ENCODE measurements at places on chromosomes 5 and 9. TPM values are rescaled to one million over a fixed set of nuclear protein-coding genes. Genes with fewer than 3 reads are reported as not detected.

Gene CCDC112
- total RNA-seq = 1.8 TPM

DNA sequence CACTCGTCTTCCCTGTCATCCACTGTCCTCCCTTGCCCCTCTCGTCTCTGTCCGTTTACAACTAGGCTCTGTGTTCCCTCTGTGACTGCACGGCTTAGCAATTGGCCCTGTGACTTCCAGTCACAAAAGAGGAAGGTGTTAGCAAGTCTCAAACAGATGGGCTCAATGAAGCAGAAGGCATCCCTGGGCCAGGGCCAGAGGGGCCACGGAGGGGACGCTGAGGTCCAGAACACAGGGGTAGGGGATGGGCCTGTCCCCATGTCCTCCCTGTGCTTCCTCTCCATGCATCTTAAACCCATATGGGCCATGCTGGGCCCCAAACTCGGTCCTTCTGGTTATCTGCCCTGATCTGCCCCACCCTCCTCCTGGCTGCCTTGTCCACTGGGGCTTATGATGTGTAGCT is at the start of gene CD72:
TSS of gene CD72 (minus strand) at position 89 of the 403 bp plus-strand sequence. CDS start 110 bp downstream, outside the sequence.
- H3K4me1 ChIP-seq = peaks cover 37% of the 10 kb centered on the region
- no peaks in the 10 kb centered on the region for H3K36me3 ChIP-seq
- DNase-seq = no peak
- H3K27ac ChIP-seq = peak within 1 kb of the TSS; percentile 87
- H3K27me3 ChIP-seq = no peaks in the 10 kb centered on the region
- H3K4me3 ChIP-seq = peak within 1 kb of the TSS; percentile 77

GRCh38 chr5:154312576-154312975 is 122.0 kb downstream of the GALNT10 start:
- peaks cover 6% of the 10 kb centered on the region for H3K36me3 ChIP-seq
- H3K27me3 ChIP-seq = no peaks in the 10 kb centered on the region
- H3K4me3 ChIP-seq = no peak overlapping the region
- no peak for DNase-seq
- peaks cover 30% of the 10 kb centered on the region for H3K4me1 ChIP-seq

Gene TEX48
- 0.57 TPM for total RNA-seq

DNA sequence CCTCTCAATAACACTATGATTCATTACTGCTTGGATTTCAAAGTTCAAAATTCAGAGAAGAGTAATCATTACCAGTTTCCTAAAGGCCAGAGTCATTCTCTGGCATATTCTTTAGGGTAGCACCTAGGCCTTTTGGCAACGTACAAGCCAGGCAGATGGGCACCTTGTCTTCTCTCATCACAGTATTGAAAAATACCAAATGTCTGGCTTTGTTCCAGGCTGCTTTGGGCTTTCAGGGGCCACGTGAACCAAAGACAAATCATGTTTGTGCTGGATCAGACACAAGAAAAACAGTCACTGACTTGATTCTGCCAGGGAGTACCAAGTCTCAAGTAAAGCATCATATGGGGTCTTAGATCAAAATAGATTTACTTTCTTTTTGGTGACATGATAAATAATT is 15.5 kb downstream of the MEGF9 start:
- H3K4me1 ChIP-seq = peaks cover 22% of the 10 kb centered on the region
- no peak overlapping the region for H3K4me3 ChIP-seq
- no peak overlapping the region for H3K27ac ChIP-seq
- H3K36me3 ChIP-seq = no peaks in the 10 kb centered on the region
- no peaks in the 10 kb centered on the region for H3K27me3 ChIP-seq

- no peak overlapping the region for H3K4me3 ChIP-seq
- no peaks in the 10 kb centered on the region for H3K4me1 ChIP-seq
- no peak overlapping the region for H3K27ac ChIP-seq
- DNase-seq = no peak
These were observed 36.4 kb upstream of the DAB2 start for GRCh38 chr5:39461007-39461682.

Gene SMIM23
- not detected for total RNA-seq

Gene TAF11L5
- not detected for total RNA-seq

- no peak for DNase-seq
- no peaks in the 10 kb centered on the region for H3K4me1 ChIP-seq
- no peaks in the 10 kb centered on the region for H3K27me3 ChIP-seq
- H3K4me3 ChIP-seq = no peak overlapping the region
- no peak overlapping the region for H3K27ac ChIP-seq
These were observed 191.0 kb downstream of the TARS1 start for GRCh38 chr5:33631786-33632185.

Gene PHYHD1
- 0.34 TPM for total RNA-seq

DNA sequence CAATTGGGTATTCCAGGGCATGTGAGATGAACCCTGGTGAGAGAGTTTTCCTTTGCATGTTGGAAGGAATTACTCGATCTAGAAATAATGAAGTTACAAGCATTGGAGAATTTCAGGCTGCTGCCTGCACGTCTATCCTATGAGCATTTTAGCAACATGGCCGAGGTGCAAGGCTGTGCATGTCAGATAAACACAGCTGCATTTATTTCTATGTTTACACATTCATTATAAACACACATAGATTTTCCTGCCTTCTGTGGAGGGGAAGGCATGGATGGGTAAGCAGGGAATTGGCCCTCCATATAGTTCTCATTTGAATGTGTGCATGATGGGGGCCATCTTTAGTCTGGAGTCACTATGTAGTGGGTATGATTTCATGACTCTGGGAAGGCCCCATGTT is 42.3 kb downstream of the AOPEP start:
- no peaks in the 10 kb centered on the region for H3K27me3 ChIP-seq
- H3K4me1 ChIP-seq = peaks cover 21% of the 10 kb centered on the region
- H3K27ac ChIP-seq = no peak overlapping the region

- no peak overlapping the region for H3K27ac ChIP-seq
- no peak for DNase-seq
- H3K4me1 ChIP-seq = no peaks in the 10 kb centered on the region
- H3K27me3 ChIP-seq = no peaks in the 10 kb centered on the region
- no peaks in the 10 kb centered on the region for H3K36me3 ChIP-seq
These were observed 1655.4 kb upstream of the NUDT12 start for GRCh38 chr5:105218018-105218417.

Gene PCDHGC5
- not detected for total RNA-seq

Gene PCDHB3
- total RNA-seq = not detected

Gene KCNIP1
- total RNA-seq = not detected

Gene FCN2
- not detected for total RNA-seq

GRCh38 chr9:81069923-81070322 is 619.4 kb downstream of the TLE1 start:
- no peak overlapping the region for H3K4me3 ChIP-seq
- H3K27me3 ChIP-seq = no peaks in the 10 kb centered on the region
- no peaks in the 10 kb centered on the region for H3K4me1 ChIP-seq
- no peaks in the 10 kb centered on the region for H3K36me3 ChIP-seq

GRCh38 chr5:112973036-112973435 is 3.6 kb upstream of the DCP2 start:
- H3K4me1 ChIP-seq = peaks cover 33% of the 10 kb centered on the region
- peaks cover under 1% of the 10 kb centered on the region for H3K36me3 ChIP-seq
- no peak overlapping the region for H3K4me3 ChIP-seq
- H3K27ac ChIP-seq = no peak overlapping the region

- H3K27ac ChIP-seq = no peak overlapping the region
- H3K4me3 ChIP-seq = no peak overlapping the region
- no peak for DNase-seq
- no peaks in the 10 kb centered on the region for H3K4me1 ChIP-seq
- H3K36me3 ChIP-seq = no peaks in the 10 kb centered on the region
These were observed 149.6 kb upstream of the IRX2 start for GRCh38 chr5:2901096-2901495.

Gene CCDC152
- 6.2 TPM for total RNA-seq

DNA sequence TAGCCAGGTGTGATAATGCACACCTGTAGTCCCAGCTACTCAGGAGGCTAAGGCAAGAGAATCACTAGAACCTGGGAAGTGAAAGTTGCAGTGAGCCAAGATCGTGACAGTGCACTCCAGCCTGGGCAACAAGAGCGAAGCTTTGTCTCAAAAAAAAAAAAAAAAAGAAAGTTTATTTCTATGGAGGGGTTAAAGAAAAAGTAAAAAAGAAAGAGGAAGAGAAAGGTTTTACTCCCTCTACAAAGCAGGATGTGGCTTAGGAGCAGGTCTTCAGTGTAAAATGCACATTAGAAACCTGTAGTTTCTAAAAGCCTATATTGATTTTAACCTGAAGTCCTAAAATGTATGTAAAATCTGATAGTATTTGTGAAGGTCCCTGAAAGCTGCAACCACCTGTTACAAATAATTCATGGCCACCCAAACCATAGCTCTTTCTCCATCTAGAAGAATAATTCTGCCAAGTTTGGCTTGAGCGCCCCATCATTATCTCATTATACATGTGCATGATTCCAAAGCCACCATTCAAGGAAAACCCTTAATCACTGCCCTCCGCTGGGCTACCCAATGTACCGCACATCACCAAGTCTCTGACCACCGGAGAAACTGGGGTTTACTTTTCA is 3.4 kb downstream of the FNBP1 start:
- H3K27me3 ChIP-seq = no peaks in the 10 kb centered on the region
- H3K4me1 ChIP-seq = peaks cover 52% of the 10 kb centered on the region
- H3K36me3 ChIP-seq = peaks cover 43% of the 10 kb centered on the region
- peak overlapping the region; percentile 96 for H3K27ac ChIP-seq

Gene NUDCD2
- total RNA-seq = 48.6 TPM

- peaks cover 2% of the 10 kb centered on the region for H3K27me3 ChIP-seq
- no peak overlapping the region for H3K4me3 ChIP-seq
- no peaks in the 10 kb centered on the region for H3K36me3 ChIP-seq
- no peak overlapping the region for H3K27ac ChIP-seq
These were observed 565.2 kb downstream of the CDK5RAP2 start for GRCh38 chr9:120014796-120015195.

DNA sequence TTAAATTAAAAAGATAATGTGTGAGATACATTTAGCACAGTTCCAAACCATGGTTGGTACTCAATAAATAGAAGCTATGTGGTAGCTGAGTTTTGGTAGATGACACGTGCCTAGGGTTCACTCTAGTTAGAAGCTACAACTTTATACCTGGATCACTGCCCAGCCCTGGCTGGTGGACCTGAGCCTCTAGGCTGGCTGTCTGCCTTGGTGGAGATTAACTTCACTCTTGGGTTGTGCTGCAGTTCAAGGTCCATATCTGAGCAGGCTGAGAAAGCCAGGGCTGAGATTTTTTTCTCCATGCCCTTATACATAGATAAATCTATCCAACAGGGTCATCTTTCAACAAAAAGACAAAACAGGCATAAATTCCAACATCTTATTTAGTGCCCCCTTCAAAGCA is 44.6 kb upstream of the SPDL1 start:
- DNase-seq = no peak
- no peaks in the 10 kb centered on the region for H3K36me3 ChIP-seq
- peaks cover 11% of the 10 kb centered on the region for H3K27me3 ChIP-seq
- H3K4me1 ChIP-seq = no peaks in the 10 kb centered on the region

- H3K27me3 ChIP-seq = no peaks in the 10 kb centered on the region
- peaks cover 15% of the 10 kb centered on the region for H3K4me1 ChIP-seq
- H3K27ac ChIP-seq = no peak overlapping the region
- no peak for DNase-seq
- H3K36me3 ChIP-seq = peaks cover 47% of the 10 kb centered on the region
These were observed 23.9 kb downstream of the HMGXB3 start for GRCh38 chr5:150024346-150024984.

GRCh38 chr5:56465769-56466135 is 232.6 kb upstream of the ANKRD55 start:
- no peak overlapping the region for H3K4me3 ChIP-seq
- DNase-seq = no peak
- no peak overlapping the region for H3K27ac ChIP-seq
- no peaks in the 10 kb centered on the region for H3K27me3 ChIP-seq

DNA sequence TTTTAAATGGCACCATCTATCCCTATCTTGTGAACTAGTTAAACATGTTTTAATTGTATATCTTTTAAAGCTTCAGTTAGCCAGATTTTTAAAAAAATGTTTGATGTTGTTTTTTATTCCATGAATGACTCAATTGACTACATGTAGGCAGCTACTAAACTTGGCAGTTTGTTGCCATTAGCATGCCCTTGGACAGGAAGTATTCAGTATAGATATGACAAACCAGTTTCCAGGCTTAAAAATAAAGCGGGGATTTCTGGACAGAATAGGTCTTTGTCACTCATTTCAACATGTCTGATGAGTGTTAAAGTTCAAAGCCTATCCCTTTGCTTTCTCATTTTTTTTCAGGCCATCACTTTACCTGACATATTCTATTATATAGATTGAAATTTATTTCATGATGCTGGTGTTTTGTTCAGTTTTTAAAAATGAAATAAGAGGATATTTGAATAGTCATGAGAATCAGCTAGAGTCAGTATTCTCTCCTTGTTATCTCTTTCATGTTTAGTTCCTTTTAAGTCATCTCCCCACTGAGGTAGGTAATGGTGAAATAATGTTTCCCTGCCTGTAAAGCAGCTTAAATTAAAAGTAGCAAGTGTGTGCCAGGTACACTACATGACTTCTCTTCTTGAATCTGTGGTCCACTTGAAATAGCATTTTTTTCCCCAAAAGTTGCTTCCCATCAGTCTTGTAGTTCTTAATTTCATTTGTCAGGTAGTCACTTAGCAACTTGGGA is 11.9 kb downstream of the TNFAIP8 start:
- peaks cover 83% of the 10 kb centered on the region for H3K4me1 ChIP-seq
- peak overlapping the region; percentile 90 for H3K27ac ChIP-seq
- no peak for DNase-seq
- H3K36me3 ChIP-seq = peaks cover 61% of the 10 kb centered on the region
- peak overlapping the region; percentile 55 for H3K4me3 ChIP-seq
- H3K27me3 ChIP-seq = no peaks in the 10 kb centered on the region

- no peak overlapping the region for H3K27ac ChIP-seq
- H3K4me3 ChIP-seq = no peak overlapping the region
- peaks cover 11% of the 10 kb centered on the region for H3K36me3 ChIP-seq
- no peaks in the 10 kb centered on the region for H3K27me3 ChIP-seq
These were observed 262.5 kb downstream of the DOCK8 start for GRCh38 chr9:477193-477592.

Measured in activated CD4-positive, alpha-beta memory T cell treated with anti-CD3 and anti-CD28 coated beads for 36 hours (primary cell).